ENCODE measurements at places on chromosomes 3 and 15.

GRCh38 chr15:31349233-31350141, 22.9 kb downstream of the KLF13 start:
- no peak for DNase-seq

- DNase-seq = no peak
These were observed 6.4 kb downstream of the MED12L start for GRCh38 chr3:151091685-151092345.

DNA sequence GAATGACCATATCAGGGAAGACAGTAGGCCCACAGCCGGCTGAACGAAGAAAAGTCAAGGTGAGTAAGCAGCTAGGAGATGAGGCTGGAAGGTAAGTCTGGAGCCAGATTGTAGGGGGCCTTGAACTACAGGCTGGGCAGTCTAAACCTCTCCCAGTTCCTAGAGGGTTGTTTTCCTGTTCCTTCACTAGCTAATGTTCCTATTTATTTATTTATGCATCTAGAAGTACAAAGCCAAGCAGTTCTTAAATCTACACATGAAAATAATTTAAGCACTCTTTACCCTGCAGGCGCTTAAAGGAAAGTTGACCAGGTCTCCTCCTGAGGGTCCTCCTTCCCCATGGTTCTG, 3.7 kb downstream of the ACAA1 start:
- DNase-seq = no peak

- peak; percentile 74 for DNase-seq
These were observed 229.9 kb downstream of the THRB start for GRCh38 chr3:24264748-24265158.

DNA sequence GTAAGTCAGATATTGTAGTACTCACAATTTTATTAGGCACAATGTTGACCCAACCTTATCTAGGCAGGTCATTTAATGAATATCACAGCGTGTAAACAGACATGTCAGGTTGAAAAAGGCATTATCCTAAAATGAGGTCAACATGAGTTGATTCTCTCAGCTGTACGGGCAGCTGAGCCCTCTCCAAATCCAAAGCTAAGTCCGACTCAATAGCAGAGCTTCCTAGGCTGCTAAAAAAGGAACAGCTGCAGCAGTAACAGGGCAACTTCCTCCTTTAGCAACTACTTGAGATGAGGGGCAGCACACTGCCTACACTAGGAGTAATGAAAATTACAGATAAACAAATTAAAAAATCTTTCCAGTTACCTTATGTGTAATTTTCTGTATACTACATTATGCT, 189.2 kb downstream of the CADM2 start:
- peak; percentile 83 for DNase-seq
